ENCODE measurements at places on chromosomes 6 and 20.

- DNase-seq, result no peak
These were observed 677 bp upstream of the ZBTB24 start for GRCh38 chr6:109483735-109484057.

- no peak for DNase-seq
These were observed 6.0 kb downstream of the SYTL3 start for GRCh38 chr6:158655569-158656450.

DNA sequence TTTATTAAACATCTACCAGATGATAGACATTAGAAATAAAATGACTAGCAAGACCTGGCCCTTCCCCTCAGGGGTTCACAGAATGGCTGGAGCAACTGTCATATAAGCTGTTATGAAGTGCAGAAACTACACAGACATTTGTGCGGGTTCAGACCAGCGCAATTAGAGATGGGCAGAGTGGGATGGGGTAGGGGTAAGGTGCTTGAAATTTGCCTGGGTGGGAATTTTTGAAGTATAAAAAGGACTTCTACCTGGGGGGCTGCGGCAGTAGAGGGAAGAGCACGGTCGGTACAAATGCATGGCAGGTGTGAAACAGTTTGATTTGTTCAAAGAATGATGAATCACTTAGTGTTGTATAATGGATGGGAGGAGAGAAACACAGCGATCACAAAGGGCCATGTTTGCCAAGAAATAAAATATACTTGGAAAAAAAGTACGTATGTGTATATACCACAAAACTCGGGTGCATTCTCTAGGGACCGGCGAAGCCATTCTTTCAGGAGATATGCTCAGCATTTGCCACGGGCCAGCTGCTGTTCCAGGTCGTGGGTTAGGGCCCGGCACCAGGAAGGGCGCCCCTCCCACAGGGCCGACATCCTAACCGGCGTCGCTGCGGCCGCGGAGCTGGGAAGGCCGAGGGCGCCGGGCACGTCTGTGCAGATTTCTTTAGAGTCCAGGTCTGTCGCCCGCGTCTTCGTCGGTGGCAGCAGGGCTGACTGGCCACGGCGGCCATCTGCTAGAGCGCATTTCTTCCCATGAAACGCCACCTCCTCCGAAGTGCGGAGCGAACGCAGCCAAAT is 809 bp upstream of the NOL7 start:
- DNase-seq, result peak; percentile 40

DNA sequence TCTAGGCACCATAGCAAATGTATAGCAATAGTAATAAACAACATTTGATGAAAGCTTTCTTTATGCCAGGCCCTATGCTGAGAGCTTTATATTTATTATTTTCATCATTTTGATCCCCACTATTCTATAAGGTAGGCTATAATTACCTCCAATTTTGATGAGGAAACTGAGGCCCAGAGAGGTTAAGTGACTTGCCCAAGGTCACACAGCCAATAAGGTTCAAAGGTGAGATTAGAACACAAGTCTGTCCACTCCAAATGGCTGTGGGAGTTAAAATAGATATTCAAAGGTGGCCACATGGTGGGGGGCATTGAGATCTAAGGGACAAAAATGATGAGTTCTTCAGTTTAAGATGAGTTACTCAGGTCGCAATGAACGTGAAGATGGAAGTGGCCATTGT is 269.9 kb downstream of the BMP7 start:
- DNase-seq, result no peak

DNA sequence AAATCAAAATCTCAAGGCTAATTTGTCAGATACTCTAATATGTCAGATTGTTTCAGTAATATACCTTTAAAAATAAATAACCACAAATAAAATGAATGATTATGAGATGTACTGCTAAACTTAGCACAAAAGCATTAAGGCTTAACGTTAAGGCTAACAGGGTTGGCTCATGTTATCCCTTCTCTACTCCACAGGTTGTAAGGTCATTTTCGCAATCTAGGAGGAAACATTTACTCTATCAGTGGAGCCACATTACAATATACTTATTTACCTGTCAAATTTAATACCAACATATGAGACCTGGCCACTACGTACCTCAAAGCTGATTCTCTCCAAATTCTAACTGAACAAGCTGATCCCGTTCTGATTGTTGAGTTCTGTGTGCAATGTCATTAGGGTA is 95.7 kb downstream of the RCAN2 start:
- DNase-seq, result no peak

DNA sequence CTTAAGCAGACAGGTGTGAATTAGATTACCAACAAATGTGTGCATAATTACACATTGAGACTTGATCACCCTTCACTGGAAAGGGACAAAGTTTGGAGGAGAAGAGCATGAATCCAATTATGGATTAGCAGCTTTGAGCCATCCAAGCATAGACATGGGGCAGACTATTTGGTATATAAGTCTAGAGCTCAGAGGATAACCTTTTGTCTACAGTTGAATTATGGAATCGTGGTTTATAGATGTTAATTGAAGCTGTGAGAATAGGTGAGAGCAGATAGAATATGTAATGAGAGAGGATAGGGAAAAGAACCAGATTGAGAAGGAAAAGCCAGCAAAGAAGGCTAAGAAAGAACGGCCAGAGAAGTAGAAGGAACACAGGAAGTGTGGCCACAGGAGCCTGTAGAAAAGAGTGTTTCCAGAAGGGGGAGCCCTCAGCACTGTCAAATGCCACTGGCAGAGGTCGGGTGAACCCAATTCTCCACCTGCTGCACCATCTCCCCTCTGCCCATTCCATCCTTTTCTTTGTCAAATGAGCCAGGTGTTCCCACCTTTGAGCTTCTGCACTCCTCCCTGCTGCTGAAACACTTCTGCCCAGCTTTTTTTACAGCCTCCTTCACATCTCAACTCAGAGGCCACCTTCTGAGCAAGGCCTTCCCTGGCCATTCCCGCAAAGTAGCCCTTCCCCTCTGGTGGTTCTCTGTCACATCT is 7.3 kb downstream of the DNTTIP1 start:
- DNase-seq, result peak; percentile 43

GRCh38 chr6:64103480-64103879 is 467.9 kb downstream of the PHF3 start:
- DNase-seq, result no peak

GRCh38 chr6:33431880-33432541 is 12.1 kb downstream of the SYNGAP1 start:
- no peak for DNase-seq

- peak; percentile 45 for DNase-seq
These were observed 9.9 kb upstream of the PSMF1 start for GRCh38 chr20:1108437-1108920.

- no peak for DNase-seq
These were observed 28.6 kb upstream of the SIM1 start for GRCh38 chr6:100493206-100493888.

DNA sequence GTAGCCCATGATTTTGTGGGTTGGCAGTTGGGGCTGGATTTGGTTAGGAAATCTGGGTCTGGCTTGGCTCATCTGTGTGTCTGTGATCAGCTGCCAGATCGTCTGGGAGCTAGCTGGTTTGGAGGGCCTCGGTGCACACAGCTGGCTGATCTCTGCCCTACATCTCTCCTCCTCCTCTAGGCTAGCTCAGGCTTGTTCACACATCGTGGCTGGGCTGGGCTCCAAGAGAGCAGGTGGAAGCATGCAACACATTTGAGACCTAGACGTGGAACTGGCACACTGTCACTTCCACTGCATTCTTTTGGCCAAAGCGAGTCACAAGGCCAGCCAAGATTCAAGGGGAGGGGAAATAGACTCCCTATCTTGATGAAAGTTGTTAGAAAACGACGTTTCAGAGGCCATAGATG is 15.9 kb downstream of the NDUFAF5 start:
- DNase-seq, result peak; percentile 87

DNA sequence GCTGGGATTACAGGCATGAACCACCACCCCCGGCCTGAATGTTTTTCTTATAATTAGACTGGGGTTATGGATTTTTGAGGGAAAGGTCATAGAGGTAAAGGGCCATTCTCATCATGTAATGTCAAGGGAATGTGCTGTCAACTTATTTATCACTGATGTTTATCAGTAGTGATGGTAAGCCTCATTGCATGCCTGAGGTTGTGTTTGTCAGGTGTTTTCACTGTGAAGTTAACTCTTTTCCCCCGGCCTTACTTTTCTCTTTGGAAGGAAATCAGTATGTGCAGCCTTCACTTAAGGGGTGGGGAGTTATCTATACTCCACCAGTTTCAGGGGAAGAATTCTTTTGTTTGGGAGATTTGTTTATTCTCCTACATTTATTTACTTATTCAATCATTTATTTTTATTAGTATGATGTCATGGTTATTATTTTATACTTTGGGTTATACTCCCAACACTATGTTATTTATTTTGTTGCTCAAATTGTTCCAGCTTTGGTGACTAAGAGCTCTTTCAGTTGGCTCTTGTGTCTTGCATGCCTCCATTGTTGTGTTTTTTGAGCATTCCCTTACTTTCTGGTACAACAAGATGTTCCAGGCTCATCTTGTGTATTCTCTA is 2.8 kb upstream of the SLC17A5 start:
- DNase-seq, result no peak

DNA sequence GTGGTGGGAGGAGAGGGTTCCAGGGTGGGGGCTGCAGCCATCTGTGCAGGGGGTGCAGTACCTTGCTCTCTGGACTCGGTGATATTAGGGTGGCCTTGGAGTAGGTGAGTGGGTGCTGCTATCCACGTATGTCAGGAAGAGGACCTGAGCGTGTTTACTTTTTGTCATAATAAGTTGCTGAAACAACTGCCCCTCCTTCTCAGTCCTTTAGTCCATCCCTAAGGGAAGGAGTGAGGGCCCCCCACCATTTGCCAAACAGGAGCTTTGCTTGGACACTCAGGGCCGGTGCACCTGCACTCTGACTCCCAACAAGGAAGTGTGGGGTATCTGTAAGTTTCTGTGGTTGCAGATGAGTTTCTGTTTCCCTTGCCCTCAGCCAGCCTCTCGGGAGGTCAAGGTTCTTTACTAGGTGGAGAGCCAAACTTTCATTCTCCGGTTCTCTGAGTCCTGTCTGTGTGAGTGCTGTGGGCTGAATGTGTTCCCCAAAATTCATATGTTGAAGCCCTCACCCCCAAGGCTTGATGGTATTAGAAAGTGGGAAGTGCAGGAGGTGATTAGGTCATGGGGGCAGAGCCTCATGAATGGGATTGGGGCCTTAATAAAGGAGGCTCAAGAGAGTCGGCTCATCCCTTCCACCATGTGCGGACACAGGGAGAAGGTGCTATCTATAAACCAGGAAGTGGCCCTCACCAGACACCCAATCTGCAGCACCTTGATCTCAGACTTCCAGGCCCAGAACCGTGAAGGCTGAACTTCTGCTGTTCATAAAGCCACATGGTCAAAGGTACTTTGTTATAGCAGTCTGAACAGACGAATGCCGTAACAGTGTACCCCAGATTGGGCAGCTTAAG is 19.6 kb upstream of the CCR6 start:
- DNase-seq, result no peak

- no peak for DNase-seq
These were observed 13.5 kb upstream of the ANKRD60 start for GRCh38 chr20:58241766-58242465.

GRCh38 chr20:56371977-56372376 is 13.2 kb downstream of the FAM210B start:
- no peak for DNase-seq

DNA sequence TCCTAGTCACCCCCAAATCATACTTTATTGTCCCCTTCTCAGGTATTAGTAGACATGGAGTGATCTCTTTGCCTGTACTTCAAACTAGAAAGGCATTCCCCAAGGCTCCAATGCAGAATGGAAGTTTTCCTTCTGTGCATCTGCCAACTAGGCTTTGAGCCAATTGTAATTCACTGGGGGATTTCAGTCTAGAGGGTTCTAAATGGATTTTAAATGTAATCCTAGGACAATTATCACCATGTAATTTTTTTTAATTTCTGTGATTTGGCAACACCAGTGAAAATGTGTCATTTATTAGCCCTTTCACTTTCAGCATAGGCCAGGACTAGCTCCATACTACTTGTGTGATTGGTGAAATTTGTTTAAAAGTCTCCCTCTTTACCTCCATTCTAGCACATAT is 557.6 kb upstream of the MARCKS start:
- DNase-seq, result peak; percentile 15

- no peak for DNase-seq
These were observed 91.9 kb upstream of the SALL4 start for GRCh38 chr20:51894201-51894600.

GRCh38 chr20:60036346-60036745 is 78.1 kb downstream of the CDH26 start:
- DNase-seq, result no peak

- peak; percentile 50 for DNase-seq
These were observed at the start of gene MUC22 for GRCh38 chr6:31010393-31011060. MUC22 (plus strand) TSS chr6:31010474; CDS start chr6:31010707, 233 bp downstream.

GRCh38 chr20:5870568-5870981 is 79.8 kb downstream of the TRMT6 start:
- DNase-seq, result no peak

DNA sequence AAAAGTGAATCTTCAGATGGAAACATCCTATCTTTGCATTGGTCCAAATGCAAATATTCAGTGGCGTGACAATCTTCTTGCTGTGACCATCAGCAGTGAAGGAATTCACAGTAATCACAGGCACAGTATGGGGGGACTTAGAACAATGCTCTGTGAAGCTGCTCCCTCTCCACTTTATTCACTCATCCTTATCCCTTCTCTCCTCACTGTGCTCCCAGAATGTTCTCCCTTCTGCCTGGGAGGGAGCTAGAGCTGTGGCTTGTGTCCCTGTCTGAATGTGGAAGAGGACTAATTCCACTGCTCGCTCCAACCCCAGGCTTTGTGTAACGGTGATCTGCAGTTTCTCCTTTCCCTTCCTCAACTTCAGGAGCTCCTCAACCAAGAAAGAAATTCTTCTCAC is 243.7 kb downstream of the ALDH8A1 start:
- DNase-seq, result no peak

DNA sequence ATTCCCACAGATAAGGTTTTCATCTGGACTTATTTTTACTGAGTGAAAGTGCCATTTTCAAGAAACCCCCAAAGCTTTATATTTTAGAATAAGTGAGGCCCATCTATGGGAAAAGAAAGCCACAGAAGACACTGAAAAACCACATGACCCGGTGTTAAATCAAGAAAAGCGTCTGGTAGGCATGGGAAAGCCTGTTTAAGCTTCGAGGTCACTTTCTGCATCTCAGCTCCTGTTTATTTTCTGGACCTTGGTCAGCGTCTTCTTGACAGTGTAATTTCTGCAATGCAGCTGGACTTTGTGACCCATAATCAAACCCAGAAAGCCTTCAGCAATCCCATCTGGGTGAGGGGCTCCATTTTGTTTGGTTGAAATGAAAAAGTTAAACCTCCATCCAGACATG is 59.6 kb upstream of the NEDD9 start:
- DNase-seq, result no peak

- no peak for DNase-seq
These were observed 10.9 kb upstream of the ZBTB2 start for GRCh38 chr6:151402228-151402627.

DNA sequence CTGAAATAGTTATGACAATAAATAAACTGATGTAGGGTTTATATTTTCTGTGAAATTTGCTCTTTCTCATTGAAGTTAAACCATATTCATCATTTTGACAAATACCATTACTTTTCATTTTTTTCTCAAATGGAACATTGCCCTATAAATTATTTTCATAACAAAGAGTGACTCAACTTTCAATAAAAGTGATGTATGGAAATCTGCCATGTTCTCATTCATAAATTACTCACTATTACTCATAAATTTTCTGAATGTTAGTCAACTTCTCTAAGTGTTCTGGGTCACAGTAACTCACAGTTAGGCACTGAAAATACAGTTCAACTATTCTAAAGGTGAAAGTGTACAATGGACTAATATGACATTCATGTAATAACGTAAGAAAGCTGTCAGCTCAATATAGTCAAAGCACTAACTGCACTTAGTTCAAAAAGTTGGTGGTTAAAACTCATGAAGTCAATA is 19.0 kb upstream of the STX11 start:
- DNase-seq, result peak; percentile 96

GRCh38 chr20:18835466-18836256 is 22.1 kb downstream of the SCP2D1 start:
- no peak for DNase-seq
